ENCODE measurements at places on chromosomes 5 and 9.
A peak's percentile ranks its signal among the peaks of the same experiment; 100 is the strongest.

DNA sequence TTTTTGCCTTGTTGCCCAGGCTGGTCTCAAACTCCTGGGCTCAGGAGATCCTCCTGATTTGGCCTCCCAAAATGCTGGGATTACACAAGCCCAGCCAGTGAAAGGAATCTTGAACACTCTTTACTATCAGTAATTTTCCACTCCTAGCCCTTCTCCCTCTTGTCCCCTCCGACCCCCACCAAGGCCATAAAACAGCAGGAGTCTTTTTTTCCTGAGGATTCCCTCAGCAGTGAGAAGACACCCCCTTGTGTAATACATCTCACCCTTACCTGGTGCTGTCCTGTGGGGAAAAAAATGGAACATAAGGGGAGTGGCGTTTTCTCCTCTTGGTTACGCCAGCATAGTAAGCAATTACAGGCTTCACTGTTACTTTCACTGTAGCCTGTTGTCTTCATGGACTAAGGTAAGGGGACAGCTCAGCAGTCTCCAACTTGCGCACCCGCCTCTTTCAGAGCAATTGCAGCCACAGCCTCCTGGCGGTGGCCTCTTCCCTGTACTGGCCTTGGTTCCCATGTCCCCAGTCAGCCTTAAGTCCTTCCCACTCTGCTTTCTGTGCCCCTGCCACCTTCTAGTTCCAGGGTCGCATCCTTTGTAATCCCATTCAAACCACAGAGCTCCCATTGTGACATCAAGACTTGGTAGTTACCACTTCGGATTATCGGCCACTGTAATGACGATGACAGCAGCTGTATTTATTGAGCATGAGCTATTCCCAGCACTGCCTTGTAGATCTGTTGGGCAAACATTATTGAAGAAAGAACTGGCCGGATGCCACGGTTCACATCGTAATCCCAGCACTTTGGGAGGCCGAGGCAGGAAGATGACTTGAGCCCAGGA, 10.0 kb downstream of the NAIF1 start:
- peak; percentile 47 for DNase-seq

DNA sequence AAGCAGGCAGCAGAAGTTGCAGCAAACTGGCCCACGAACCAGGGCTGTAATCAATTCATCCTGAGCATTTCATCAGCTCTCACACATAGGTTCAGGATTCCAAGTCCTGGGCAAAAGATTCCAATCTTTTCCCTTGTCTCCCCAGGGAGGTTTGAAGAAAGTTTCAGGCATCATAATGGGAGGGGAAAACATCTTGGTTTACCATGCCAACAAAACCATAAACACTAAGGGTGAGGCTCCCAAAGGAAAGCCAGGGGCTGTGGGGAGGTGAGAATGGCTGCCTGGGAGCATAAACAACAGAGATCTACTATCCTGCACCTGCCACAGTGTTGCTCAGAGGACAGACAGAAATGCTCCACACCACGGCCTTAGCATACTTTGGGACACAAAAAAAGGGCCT, 94.6 kb downstream of the SH3TC2 start:
- no peak for DNase-seq

DNA sequence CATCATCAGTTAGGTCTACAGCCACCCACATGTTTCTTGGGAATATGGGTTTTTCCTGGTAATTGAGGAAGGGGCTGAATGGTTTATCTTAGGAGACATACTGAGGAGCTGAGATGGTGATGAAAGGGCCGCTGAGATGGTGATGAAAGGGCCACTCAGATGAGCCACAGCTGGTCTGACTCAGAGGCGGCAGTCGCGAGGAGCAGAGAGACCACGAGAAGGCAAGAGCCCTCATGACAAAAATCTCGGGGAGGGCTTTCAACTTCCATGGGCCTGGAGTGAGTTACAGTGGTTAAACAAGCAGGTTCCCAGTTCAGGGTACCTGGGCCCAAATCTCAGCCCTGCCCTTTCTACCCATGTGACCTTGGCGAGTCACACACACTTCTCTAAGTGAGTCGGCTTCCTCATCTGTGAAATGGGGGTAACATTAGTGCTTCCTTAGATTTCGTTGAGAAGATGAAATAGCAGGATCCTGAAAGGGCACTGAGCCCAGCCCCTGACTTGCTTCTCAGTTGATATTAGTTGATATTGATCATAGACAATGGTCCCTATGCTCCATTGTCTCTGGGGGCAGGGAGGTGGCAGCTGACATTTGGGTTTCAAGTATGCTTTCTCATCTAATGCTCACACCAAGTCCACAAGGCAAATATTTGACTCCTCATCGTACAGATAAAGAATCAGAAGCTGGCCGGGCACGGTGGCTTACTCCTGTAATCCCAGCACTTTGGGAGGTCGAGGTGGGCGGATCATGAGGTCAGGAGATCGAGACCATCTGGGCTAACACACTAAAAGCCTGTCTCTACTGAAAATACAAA, 169.5 kb downstream of the RGS3 start:
- DNase-seq = no peak

- no peak for DNase-seq
These were observed 6.9 kb downstream of the LPCAT1 start for GRCh38 chr5:1516615-1517601.
